Lung (tissue), 17 donors: ENCODE measurements at places on chromosomes 6 and 20. TPM values are rescaled to one million over a fixed set of nuclear protein-coding genes. Genes with fewer than 3 reads are reported as not detected.

GRCh38 chr20:41074441-41074840 is 45.8 kb downstream of the TOP1 start:
- H3K27me3 ChIP-seq, result no peaks in the 10 kb centered on the region
- DNase-seq, result no peak
- peaks cover 1% of the 10 kb centered on the region for H3K36me3 ChIP-seq
- no peak overlapping the region for H3K4me3 ChIP-seq
- peaks cover 4% of the 10 kb centered on the region for H3K4me1 ChIP-seq

- peak; percentile 97 for DNase-seq
- H3K4me1 ChIP-seq, result peaks cover 5% of the 10 kb centered on the region
- H3K36me3 ChIP-seq, result no peaks in the 10 kb centered on the region
Observed at GRCh38 chr20:53865901-53866793, 204.2 kb downstream of the BCAS1 start.

DNA sequence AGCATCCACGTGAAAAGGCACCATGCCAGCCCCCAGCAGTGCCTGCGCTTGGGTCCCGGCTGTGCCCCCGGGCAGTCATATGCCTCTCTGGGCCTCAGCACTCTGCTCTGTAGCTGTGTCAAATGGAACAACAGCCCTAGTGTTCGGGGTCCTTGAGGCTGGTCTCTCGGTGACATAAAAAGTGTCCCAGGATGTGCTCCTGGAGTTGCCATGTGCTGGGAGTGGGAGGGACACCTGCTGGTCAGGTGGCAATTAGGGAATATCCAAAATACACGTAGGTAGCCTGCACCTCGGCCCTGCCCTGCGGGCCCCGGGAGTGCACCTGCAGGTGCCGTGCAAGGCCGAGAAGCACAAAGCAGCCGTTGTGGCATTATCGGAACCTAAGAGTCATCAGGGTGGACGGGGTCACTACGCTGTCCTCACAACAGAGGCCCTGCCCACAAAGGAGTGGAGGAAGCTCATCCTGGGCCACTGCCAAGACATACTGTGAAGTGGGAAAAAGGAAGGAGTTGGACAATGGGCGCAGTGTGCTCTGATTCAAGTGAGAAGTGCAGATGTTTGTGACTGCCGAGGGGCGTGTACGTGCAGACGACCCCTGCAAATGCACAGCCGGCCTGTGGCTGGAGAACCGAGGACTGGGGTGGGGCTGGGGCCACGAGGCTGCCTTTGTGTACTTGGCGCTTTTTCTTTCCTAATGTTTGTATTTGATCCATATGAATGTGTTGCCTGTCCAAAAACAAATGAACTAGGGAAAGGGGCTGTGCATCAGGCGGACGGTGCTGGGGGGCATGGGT is 24.6 kb downstream of the SLCO4A1 start:
- H3K27me3 ChIP-seq, result no peaks in the 10 kb centered on the region
- H3K4me1 ChIP-seq, result peaks cover 6% of the 10 kb centered on the region
- peak overlapping the region; percentile 38 for H3K27ac ChIP-seq
- no peaks in the 10 kb centered on the region for H3K36me3 ChIP-seq

- H3K4me1 ChIP-seq, result peaks cover 23% of the 10 kb centered on the region
- no peak for DNase-seq
- H3K27me3 ChIP-seq, result no peaks in the 10 kb centered on the region
- H3K27ac ChIP-seq, result no peak overlapping the region
Observed at GRCh38 chr20:23117738-23118137, 31.6 kb upstream of the CD93 start.

DNA sequence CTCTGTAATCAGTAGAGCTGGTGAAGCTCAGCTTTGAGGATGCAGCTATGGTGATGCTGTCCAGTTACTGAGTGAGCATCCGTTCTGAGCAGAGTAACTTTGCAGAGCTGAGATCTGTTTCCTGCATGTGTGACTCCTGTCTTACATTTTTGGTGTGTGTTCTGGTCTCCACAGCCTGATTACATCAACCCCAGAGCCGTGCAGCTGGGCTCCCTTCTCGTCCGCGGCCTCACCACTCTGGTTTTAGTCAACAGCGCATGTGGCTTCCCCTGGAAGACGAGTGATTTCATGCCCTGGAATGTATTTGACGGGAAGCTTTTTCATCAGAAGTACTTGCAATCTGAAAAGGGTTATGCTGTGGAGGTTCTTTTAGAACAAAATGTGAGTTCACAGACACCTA is 81.6 kb downstream of the FAM120B start:
- peaks cover 1% of the 10 kb centered on the region for H3K4me1 ChIP-seq
- H3K36me3 ChIP-seq, result peaks cover 23% of the 10 kb centered on the region
- H3K27ac ChIP-seq, result no peak overlapping the region
- H3K27me3 ChIP-seq, result no peaks in the 10 kb centered on the region

- no peaks in the 10 kb centered on the region for H3K27me3 ChIP-seq
- H3K4me1 ChIP-seq, result no peaks in the 10 kb centered on the region
- no peak overlapping the region for H3K4me3 ChIP-seq
- no peaks in the 10 kb centered on the region for H3K36me3 ChIP-seq
Observed at GRCh38 chr6:44475417-44475778, 87.9 kb downstream of the CDC5L start.

DNA sequence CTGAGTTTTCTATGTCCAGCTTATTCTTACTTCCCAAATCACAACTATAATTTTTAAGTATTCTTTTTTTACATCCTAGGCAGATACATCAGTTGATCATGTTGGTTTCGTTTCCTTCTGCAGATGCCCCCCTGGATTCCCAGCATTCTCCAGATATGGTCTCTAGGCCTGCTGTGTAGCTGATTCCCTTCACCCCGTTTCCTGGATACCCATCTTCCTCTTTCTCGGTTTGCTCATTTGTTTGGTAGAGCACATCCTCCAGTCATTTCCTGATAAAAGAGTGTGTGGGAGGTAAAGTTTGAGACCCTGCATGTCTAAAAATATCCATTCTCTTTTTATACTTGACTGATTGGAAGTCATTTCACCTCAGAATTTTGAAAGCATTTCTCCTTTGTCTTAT is 66.4 kb downstream of the ANKS1A start:
- peak overlapping the region; percentile 57 for H3K27ac ChIP-seq
- H3K4me3 ChIP-seq, result no peak overlapping the region
- no peaks in the 10 kb centered on the region for H3K27me3 ChIP-seq
- H3K36me3 ChIP-seq, result no peaks in the 10 kb centered on the region
- H3K4me1 ChIP-seq, result peaks cover 5% of the 10 kb centered on the region

- H3K36me3 ChIP-seq, result no peaks in the 10 kb centered on the region
- H3K4me3 ChIP-seq, result no peak overlapping the region
- no peaks in the 10 kb centered on the region for H3K27me3 ChIP-seq
- H3K27ac ChIP-seq, result peak overlapping the region; percentile 18
Observed at GRCh38 chr6:147586044-147586443, 77.6 kb downstream of the SAMD5 start.

DNA sequence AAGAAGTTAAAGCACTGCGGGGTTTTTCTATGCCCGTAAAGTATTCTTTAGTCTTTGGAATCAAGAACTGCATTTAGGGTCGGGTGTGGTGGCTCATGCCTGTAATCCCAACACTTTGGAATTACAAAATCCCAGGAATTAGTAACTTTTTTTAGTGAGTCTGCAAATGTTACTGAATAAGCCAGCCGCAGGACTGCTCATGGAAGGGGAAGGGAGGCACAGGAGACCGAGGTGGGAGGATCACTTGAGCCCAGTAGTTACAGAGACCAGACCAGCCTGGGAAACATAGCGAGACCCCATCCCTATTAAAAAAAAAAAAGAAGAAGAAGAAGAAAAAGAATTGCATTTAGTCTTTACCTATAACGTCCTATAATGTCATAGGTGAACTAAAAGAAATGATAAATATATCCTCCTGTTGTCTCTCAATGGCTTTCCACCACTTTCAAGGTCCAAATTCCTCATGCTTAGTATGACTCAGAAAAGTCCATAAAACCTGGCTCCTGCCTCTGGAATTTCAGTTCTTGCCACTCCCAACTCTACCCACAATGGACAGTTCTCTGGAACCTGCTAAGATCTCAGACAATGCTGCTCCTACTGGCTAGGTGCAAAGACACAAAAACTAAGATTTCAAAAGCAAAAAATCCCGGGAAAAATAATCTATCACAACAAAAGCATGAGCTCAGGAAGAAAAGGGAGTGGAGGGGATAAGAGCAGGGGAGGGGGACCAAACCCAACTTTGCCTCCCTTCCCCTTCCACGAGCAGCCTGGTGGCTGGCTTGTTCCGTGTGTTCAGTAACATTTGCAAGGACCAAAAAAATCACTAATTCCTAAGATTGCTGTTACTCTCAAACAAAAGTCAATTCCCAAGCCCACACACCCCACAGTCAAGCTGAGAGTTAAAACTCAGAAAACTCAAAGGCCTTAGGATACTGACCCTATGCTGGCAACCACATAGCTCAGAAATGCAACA is 39.0 kb downstream of the B4GALT5 start:
- no peaks in the 10 kb centered on the region for H3K36me3 ChIP-seq
- H3K4me3 ChIP-seq, result no peak overlapping the region
- peaks cover 8% of the 10 kb centered on the region for H3K4me1 ChIP-seq
- DNase-seq, result no peak

DNA sequence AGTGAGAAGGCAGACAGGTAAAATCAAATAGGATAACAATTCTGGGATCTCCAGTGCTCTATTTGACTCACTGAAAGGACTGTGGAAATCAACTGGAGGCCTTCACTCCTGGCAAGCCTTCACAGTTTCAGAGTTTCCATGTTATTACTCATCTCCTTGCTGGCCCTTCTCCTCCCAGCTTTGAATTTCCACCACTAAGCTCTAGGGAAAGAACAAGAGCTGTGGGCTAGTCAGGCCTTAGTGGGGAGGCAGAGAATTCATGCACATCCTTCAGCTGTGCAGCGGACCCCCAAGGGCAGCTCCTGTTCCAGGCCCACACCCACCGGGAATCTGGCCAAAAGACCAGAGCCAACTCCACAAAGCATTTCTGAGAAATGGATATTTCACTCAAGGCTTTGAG is 26.0 kb downstream of the MYLIP start:
- DNase-seq, result no peak
- H3K27me3 ChIP-seq, result no peaks in the 10 kb centered on the region
- no peak overlapping the region for H3K4me3 ChIP-seq
- no peaks in the 10 kb centered on the region for H3K4me1 ChIP-seq

DNA sequence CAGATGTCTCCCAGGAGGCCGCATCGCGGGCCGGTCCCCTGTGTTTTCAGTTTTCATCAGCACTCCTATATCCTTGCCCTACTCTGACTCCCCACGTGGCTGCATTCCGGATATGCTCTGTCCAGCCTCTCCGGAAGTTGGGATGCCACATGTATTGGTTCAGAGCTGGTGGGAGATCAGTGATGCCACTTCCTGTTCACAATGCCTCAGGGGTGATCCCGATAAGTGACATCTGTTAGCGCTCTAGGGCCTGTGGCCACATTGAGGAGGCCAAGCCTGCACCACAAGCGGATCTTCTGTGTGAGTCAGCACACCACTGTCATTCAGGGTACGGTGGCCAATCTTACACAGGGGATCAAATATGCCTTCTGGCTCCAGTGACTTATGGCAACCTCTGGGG is 57.8 kb downstream of the PPP1R3G start:
- H3K4me3 ChIP-seq, result no peak overlapping the region
- no peak for DNase-seq
- no peaks in the 10 kb centered on the region for H3K4me1 ChIP-seq
- no peak overlapping the region for H3K27ac ChIP-seq
- H3K27me3 ChIP-seq, result no peaks in the 10 kb centered on the region

DNA sequence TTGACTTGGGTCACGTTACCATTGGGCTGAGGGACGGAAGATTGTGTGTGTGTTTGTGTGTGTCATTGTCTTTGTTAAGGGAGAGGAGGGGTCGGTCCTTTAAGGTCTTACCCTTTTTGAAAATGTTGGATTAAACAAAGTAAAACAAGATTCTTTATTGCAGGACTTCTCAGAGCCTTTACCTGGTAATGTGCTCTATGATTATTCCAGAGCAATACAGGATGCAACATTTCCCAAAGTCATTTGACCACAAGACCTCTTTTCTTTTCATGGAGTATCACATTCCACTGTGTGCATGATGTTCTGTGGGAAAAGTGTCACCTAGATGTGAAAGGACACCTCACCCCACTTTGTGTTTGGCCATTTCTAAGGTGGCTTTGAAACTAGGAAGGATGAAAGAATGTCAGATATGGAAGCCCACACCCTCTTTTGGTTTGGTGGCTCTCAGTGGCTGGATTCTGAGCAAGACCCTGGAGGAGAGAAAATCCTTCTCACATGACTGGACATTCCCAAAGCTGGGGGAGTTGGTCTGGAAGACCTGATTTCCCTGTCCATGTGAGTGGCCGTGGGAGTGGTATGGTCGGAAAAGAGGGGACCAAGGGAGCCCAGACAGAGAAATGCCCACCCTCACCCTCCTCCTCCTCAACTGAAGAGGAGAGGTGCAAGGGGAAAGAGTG is 18.2 kb upstream of the ZNF831 start:
- H3K27me3 ChIP-seq, result no peaks in the 10 kb centered on the region
- H3K4me3 ChIP-seq, result no peak overlapping the region
- H3K36me3 ChIP-seq, result no peaks in the 10 kb centered on the region
- peaks cover 2% of the 10 kb centered on the region for H3K4me1 ChIP-seq
- DNase-seq, result no peak
- no peak overlapping the region for H3K27ac ChIP-seq

- peak overlapping the region; percentile 77 for H3K4me3 ChIP-seq
- H3K4me1 ChIP-seq, result peaks cover 12% of the 10 kb centered on the region
- peak overlapping the region; percentile 99 for H3K27ac ChIP-seq
Observed at GRCh38 chr6:75602246-75603105, 796 bp downstream of the SENP6 start.

- no peaks in the 10 kb centered on the region for H3K27me3 ChIP-seq
- DNase-seq, result no peak
- no peaks in the 10 kb centered on the region for H3K4me1 ChIP-seq
- H3K4me3 ChIP-seq, result no peak overlapping the region
- H3K27ac ChIP-seq, result no peak overlapping the region
- no peaks in the 10 kb centered on the region for H3K36me3 ChIP-seq
Observed at GRCh38 chr6:88810701-88811100, 152.7 kb downstream of the RNGTT start.

DNA sequence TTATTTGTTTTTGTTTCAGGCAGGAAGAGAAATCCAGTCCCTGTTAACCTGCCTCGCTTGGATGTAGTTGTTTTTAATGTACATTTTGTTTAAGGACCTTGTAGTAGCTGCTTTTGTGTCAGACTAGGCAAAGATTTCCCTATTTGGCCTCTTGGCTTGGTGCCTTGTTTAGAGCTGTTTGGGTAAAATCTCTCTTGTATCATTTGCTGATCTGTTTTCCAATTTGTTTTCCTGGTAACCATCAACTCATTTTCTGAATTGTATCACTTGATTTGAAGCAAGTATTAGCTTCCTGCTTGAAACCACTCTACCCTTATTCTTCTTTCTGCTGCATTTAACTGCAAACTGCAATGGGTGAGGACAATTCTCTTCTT is 160.7 kb downstream of the ZFAND3 start:
- no peak overlapping the region for H3K4me3 ChIP-seq
- DNase-seq, result peak; percentile 61
- H3K4me1 ChIP-seq, result peaks cover 20% of the 10 kb centered on the region
- H3K36me3 ChIP-seq, result no peaks in the 10 kb centered on the region
- H3K27ac ChIP-seq, result no peak overlapping the region
- H3K27me3 ChIP-seq, result no peaks in the 10 kb centered on the region

- no peak overlapping the region for H3K4me3 ChIP-seq
- H3K27me3 ChIP-seq, result no peaks in the 10 kb centered on the region
- no peak overlapping the region for H3K27ac ChIP-seq
- H3K4me1 ChIP-seq, result peaks cover 6% of the 10 kb centered on the region
- no peak for DNase-seq
Observed at GRCh38 chr6:11865680-11866300, 87.2 kb upstream of the ADTRP start.

The PRSS35 gene
- 0.46 TPM for total RNA-seq

The CDKN1A gene
- total RNA-seq, result 80.1 TPM

The GNMT gene
- 1.0 TPM for total RNA-seq

The FAM209B gene
- 0.55 TPM for total RNA-seq

The LGSN gene
- total RNA-seq, result 1.5 TPM

The SGK2 gene
- 3.2 TPM for total RNA-seq

The BPIFB1 gene
- 445 TPM for total RNA-seq

The DAAM2 gene
- total RNA-seq, result 43.0 TPM

The SYCP2L gene
- total RNA-seq, result 0.49 TPM

The ESF1 gene
- 9.8 TPM for total RNA-seq

The FUT9 gene
- not detected for total RNA-seq

The SDCBP2 gene
- total RNA-seq, result 3.5 TPM

The MOG gene
- total RNA-seq, result not detected
